Bladder microvascular endothelial cell (primary cell): ENCODE measurements at places on chromosomes 3 and 15. TPM values are rescaled to one million over a fixed set of nuclear protein-coding genes. Genes with fewer than 3 reads are reported as not detected.

Gene CFAP20DC
- total RNA-seq, result 0.81 and 0.82 TPM in 2 replicates

Gene POC1A
- total RNA-seq, result 10.5 and 11.4 TPM in 2 replicates

Gene KLHL24
- total RNA-seq, result 62.7 and 152 TPM in 2 replicates

Gene LRRC49
- 5.0 and 6.9 TPM in 2 replicates for total RNA-seq

Gene FAM81A
- under 0.01 and 0.06 TPM in 2 replicates for total RNA-seq

Gene LIPC
- not detected in 2 replicates for total RNA-seq

Gene KCNAB1
- total RNA-seq, result 0.13 TPM in 1 of 2 replicates, not detected in the other

Gene CHL1
- not detected in 2 replicates for total RNA-seq

Gene GABRR3
- not detected in 2 replicates for total RNA-seq

Gene RPL29
- 529 and 935 TPM in 2 replicates for total RNA-seq

Gene JMJD7
- 0.65 and 3.1 TPM in 2 replicates for total RNA-seq

Gene PLA2G4F
- total RNA-seq, result not detected in 2 replicates

Gene MUC20
- total RNA-seq, result not detected in 2 replicates

Gene RTP4
- 1.6 and 2.8 TPM in 2 replicates for total RNA-seq

Gene DOCK3
- total RNA-seq, result under 0.01 TPM in 2 replicates

Gene TPRG1
- total RNA-seq, result not detected in 2 replicates

Gene EFCC1
- 1.5 and 3.3 TPM in 2 replicates for total RNA-seq

Gene PLXNB1
- total RNA-seq, result 8.6 and 46.9 TPM in 2 replicates

Gene CLRN1
- total RNA-seq, result not detected in 2 replicates

Gene NAALADL2
- total RNA-seq, result 0.44 and 0.65 TPM in 2 replicates

Gene OR5K2
- total RNA-seq, result not detected in 2 replicates
